ENCODE measurements at places on chromosomes 3 and 15.

- DNase-seq: no peak
Measured at GRCh38 chr3:46460051-46460450, 4.7 kb downstream of the LTF start.

GRCh38 chr15:88624156-88624970 is 3.2 kb downstream of the AEN start:
- DNase-seq: peak; percentile 5

DNA sequence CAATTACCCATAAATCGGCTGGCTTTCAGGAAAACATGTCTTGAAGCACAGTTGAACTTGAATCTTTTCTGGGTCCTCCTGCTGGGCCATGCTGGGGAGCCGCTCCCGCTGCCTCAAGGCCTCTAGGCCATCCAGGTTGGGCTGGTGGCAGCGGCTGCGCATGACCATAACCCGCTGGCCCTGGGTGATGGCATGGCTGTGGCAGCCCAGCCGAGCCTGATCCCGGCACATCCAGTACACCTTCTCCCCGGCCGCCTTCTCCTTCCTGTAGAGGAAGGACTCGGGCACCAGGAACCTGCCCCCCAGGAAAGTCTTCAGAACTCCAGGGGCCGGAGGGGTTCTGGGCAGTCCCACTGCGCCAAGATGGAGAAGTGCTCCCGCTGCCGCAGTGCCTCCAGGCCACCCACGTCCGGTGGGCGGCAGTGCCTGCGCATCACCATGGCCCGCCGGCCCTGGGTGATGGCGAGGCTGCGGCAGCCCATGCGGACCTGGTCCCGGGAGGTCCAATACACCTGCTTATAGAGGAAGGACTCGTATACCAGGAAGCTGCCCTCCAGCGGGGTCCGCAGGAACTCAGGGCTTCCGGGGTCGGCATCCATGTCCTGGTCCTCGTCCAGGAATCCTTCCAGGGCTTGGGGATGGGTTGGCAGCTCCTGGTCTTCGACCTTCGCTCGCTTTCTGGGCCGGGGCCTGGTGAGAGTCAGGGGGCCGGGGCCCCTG is 84.3 kb upstream of the FXR1 start:
- no peak for DNase-seq

- DNase-seq: no peak
Measured at GRCh38 chr15:85672332-85673084, 122.2 kb downstream of the KLHL25 start.

GRCh38 chr3:114086356-114086755 is 29.8 kb downstream of the QTRT2 start:
- no peak for DNase-seq

DNA sequence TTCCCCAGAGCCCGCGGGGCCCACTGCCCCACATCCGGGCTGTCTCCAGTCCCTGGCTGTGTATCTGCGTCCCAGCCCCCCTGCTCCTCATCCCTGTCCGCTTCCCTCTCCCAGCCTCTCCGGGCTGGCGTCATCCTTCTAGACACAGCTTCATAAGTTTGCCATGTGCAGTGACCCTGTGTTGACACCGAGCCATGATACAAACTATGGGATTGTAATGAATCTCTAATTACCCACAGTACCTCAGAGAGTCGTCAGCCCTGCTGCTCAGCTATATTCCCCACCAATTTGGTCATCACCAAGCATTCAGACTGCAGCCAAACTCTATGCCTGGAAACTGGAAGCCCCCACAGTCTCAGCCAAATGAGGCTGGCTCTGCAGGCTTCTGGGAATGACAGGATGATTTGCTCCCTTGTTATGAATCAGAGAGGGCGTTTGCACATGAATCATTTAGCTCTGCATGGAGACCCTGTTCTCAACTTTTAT is 466.1 kb upstream of the ATP11B start:
- no peak for DNase-seq

GRCh38 chr3:100266531-100266930 is 5.7 kb downstream of the TBC1D23 start:
- DNase-seq: no peak

DNA sequence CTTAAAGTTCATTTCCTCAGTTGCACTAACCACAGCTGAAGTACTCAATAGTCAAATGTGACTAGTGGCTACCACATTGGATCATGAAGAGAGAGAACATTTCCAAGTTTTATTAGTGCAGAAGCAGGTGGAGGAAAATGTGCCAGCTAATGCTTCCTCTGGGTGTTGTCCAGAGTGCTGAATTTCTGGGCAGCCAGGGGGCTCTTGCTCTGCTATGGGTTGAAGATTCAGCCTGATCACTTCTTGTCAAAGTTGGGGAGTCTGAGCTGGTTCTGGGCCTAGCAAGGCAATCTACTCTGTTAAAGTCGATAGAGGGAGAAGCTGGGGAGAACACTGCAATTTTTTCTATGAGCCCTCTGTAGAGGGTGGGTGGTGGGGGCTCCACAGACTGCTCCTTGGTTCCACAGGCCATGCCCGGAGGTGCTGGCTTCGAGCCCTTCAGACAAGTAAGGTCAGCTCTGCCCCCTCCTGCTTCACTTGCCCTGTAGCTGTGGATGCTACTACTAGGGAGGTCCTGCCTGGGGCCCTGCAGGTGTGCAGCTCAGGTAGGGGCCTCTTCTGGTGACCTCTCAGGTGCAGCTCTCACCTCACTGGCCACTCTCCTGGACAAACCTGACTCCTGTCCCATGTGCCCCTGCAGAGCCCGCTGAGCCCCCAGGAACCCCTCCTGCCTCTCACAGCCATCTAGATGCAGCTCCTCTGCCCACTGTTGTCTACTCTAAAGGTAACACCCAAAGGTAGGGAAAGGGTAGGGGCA is 8.2 kb downstream of the ALG3 start:
- no peak for DNase-seq

DNA sequence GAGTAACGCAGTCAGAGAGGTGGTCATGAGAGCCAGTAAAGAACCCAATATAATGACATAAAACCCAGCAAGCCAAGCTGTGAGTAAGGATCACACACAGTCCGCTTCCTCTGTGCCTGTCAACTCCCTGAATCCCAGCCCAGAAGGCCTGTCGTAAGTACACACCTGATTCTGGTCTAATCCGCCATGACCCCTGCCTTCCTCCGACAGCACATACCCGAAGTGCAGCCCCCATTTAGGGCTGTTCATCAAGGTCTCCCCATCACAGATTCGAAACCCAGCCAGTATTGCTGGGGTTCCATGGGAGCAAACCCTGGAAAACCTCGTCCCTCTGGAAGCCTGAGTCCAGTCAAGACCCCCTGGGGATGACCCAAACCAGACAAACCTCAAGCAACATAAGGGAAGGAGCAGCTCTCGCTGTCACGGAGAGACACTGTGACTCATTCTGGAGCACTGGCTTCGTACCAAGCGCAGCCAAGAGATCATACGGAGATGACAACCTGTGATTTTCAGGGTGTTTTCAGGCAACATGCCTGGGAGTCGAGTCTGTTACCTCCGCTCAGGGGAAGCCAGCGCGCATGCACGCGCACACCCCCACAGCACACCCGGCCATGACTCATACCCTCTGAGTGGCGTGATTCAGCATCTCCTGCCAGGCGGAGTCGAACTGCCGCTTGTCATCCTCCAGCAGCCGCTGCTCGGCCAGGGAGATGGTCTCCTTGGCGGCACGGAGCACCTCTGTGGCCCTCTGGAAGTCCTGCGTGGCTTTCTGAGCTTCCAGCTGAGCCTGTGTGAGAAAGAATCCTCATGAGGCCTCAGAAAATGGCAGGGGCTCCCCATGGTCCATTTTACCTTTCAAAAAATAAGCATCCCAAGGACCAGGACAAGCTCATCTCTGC is 63.0 kb downstream of the SH3BP5 start:
- DNase-seq: peak; percentile 39

All from NCI-H1694 treated with DMSO at 0.1 percent for 48 hours (cell line).